Caco-2 (cell line): ENCODE measurements at places on chromosomes 5 and 9. TPM values are rescaled to one million over a fixed set of nuclear protein-coding genes. Genes with fewer than 3 reads are reported as not detected.

DNA sequence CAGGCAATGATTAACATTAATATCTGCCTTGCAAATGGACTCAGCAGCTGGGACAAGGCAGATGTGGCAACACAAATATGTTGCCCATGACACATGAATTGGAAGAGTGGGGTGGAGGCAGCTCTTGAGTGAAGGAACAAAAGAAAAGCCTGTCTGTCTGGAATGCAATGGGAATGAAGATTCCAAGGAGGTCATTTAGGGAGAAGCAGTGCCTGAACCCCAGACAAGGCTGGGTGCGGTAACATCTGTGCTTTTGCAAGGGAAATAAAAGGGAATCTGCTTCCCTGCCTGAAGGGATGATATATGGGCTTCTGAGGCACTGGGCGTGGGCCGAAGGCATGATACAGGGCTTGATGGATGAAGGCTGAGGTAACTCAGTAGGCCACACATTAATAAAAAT lies 94.1 kb upstream of the TRIM32 start:
- no peak for DNase-seq

GRCh38 chr5:59828623-59829022 lies 64.9 kb downstream of the PDE4D start:
- DNase-seq, result no peak

GRCh38 chr5:118882666-118883065 lies 105.7 kb downstream of the DTWD2 start:
- no peak for DNase-seq

GRCh38 chr9:19162956-19163355 lies 35.7 kb upstream of the PLIN2 start:
- no peak for DNase-seq

ALDH7A1 gene
- 192 and 204 TPM in 2 replicates for total RNA-seq

DNA sequence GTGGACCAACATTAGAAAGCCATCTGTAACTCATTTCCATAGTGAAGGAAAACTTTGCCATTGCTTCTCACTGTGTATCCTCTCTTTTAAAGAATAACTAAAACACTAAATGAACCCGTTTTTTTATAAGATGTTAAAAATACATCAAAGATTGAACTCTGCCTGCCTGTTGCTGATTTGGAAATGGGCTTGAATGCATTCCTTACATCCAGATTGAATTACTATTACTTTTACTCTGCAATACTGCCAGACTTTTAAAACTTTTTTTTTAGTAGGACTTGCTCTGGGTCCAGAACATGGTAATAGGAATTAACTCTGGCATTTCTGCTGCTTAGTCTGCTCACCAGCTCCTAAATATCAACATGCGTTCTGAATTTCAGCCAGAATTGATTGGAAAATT lies 176.8 kb upstream of the PAPPA start:
- DNase-seq, result no peak

DNA sequence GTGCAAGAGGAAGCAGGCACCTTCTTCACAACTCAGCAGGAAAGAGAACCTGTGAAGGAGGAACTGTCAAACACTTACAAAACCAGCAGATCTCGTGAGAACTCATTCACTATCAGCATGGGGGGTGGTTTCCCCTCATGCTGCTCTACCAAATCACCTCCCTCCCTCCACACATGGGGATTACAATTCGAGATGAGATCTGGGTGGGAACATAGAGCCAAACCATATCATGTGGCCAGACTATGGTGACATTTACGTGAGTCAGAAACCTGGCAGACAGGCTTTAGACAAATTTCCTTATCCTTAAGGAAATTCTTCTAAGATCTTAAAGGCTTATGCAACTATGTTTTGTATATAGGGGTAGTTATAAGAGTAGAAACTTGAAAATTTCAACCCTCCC lies 8.7 kb upstream of the AOPEP start:
- DNase-seq, result no peak

GFRA3 gene
- total RNA-seq, result 2.4 and 2.7 TPM in 2 replicates

DNA sequence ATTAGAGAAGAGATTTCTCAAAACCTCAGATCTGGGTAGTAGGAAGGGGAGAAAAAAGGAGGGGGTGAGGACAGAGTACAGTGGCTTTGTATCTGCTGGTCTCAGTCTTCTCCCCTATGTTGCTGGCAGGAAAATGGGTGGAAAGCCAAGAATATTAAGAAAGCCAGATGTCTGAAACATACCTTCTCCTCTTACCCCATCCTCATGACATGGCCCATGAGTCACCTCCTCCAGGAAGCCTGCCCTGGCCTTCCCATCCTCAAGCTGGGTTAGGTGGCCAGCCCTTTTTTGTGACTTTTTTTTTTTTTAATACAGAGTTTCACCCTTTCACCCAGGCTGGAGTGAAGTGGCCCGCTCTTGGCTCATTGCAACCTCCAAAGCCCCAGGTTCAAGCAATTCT lies 61.8 kb downstream of the ABCA1 start:
- no peak for DNase-seq

TRIP13 gene
- 40.2 and 42.5 TPM in 2 replicates for total RNA-seq

- peak; percentile 37 for DNase-seq
Observed at GRCh38 chr9:87427851-87428506, 69.7 kb upstream of the DAPK1 start.

DNA sequence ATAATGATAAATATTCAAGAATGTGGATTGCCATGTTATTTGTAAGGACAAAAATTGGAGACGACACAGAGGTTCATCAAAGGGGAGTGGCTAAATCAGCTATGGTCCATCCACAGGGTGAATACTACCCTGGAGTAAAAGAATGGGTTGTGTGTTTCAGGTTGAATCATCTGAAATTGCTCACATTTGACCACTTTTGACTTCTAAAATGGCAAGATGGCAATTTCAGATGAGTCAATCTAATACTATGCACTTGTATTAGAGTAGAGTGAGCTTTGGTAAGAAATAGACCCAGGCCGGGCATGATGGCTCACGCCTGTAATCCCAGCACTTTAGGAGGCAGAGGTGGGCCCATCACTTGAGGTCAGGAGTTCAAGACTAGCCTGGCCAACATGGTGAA lies 131.8 kb downstream of the GAPVD1 start:
- DNase-seq, result no peak
